Suprapubic skin (tissue), 4 donors: ENCODE measurements at places on chromosomes 7 and 10.
A peak's percentile ranks its signal among the peaks of the same experiment; 100 is the strongest.

DNA sequence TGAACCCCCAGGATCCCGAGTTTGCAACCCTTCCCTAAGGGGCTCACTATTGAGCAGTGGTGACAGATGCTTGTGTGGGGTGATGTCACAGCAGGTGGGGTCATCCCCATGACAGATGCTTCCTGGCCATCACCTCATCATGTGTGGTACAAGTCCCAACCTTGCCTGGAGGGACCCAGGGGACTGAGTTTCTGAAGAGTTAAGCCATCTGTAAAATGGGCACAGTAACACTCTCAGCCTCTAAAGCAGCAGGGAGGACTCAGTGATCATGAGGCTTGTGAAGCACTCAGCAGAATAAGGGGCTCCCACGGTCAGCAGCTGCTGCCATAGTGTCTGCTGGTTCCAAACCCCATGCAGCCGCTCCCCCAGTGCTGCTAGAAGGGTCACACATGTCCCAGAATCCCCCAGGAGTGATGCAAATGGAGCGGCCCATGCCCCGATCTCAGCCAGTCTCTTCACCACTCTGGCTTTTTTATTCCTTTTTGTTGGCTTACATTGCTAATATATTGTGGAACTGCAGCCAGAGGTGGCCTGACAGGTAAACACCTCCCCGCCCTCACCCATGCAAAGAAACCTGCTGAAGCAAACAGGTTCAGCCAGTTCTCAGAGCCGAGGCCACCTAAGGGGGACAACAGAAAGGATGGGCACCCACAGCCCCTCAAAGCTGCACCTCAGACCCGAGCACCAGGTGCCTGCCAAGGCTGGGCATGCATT lies 102.1 kb upstream of the PDGFA start:
- H3K27ac ChIP-seq = no peak overlapping the region
- H3K36me3 ChIP-seq = no peaks in the 10 kb centered on the region
- no peak for DNase-seq
- peaks cover 4% of the 10 kb centered on the region for H3K4me1 ChIP-seq

- no peak for DNase-seq
- H3K36me3 ChIP-seq = no peaks in the 10 kb centered on the region
- no peak overlapping the region for H3K27ac ChIP-seq
Observed at GRCh38 chr10:66795866-66796265, 130.0 kb upstream of the LRRTM3 start.

DNA sequence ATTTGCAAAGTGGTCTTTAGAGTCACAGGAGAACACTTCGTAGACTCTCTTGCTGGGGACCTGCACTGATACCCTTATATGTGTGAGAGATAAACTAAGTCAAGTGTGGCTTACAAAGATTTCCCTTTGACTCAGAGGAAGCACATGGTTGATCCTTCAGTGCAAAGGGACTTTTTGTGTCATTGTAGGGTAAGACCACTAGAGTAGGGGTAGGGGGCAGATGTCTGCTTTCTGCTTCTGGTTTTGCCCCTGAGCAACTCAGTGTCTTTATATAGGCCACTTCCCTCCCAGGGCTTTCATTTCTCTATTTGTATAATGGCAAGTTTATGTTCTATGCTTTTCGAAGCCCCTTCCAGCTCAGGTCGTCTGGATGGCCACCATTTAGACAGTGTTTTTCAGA lies 281.7 kb downstream of the SORCS3 start:
- H3K4me1 ChIP-seq = no peaks in the 10 kb centered on the region
- DNase-seq = no peak
- H3K4me3 ChIP-seq = no peak overlapping the region
- no peaks in the 10 kb centered on the region for H3K36me3 ChIP-seq
- H3K27ac ChIP-seq = no peak overlapping the region
- no peaks in the 10 kb centered on the region for H3K27me3 ChIP-seq

DNA sequence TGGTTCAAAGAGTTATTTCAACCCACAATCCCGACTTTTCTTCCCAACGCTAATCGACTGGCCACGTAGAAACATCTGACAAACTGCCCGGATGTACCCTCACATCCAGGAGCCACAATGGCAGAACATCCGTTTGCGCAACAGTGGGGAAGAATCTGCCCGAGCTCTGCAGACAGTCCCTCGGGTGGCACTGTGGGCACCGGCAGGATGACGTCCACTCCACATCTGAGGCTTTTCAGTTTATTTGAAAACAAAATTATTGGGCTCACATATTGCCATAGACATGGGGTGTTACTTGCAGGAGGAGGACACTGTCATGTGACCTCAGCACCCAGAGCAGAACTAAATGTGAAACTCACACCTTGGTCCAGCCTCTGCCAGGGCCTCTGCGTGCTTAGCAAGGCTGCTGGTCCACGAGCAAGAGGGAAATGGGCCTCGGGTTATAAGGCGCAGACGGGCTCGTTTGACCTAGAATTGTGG lies 84.1 kb downstream of the MKI67 start:
- no peak overlapping the region for H3K27ac ChIP-seq
- H3K4me3 ChIP-seq = no peak overlapping the region
- H3K27me3 ChIP-seq = no peaks in the 10 kb centered on the region
- H3K4me1 ChIP-seq = peaks cover 11% of the 10 kb centered on the region

DNA sequence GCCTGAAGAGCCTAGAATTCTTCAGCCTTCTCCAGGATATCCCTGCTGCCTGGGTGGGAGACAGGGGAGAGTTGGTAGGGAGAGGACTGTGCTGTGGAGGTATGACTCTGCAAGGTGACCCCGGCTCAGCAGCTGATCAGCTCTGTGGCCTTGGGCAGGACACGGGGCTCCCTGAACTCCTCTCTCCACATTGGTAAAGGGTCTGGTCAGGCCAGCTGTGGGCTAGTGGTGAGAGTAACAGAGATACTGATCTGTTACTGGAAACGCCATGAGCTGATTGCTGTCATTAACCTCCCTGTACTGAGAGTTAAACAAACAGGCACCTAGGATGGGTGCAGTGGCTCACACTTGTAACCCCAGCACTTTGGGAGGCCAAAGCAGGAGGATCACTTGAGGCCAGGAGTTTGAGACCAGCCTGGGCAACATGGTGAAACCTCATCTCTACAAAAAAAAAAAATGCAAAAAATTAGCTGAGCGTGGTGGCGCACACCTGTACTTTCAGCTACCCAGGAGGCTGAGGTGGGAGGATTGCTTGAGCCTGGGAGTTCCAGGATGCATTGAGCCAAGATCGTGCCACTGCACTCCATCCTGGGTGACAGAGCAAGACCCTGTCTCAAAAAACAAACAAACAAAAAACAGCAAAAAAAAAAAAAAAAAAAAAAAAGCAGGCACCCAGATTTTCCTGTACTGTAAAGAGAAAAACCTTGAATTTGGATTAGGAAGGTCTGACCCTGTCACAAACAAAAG lies 151.5 kb downstream of the CUX1 start:
- H3K27me3 ChIP-seq = no peaks in the 10 kb centered on the region
- no peak for DNase-seq
- no peaks in the 10 kb centered on the region for H3K4me1 ChIP-seq
- H3K36me3 ChIP-seq = no peaks in the 10 kb centered on the region

DNA sequence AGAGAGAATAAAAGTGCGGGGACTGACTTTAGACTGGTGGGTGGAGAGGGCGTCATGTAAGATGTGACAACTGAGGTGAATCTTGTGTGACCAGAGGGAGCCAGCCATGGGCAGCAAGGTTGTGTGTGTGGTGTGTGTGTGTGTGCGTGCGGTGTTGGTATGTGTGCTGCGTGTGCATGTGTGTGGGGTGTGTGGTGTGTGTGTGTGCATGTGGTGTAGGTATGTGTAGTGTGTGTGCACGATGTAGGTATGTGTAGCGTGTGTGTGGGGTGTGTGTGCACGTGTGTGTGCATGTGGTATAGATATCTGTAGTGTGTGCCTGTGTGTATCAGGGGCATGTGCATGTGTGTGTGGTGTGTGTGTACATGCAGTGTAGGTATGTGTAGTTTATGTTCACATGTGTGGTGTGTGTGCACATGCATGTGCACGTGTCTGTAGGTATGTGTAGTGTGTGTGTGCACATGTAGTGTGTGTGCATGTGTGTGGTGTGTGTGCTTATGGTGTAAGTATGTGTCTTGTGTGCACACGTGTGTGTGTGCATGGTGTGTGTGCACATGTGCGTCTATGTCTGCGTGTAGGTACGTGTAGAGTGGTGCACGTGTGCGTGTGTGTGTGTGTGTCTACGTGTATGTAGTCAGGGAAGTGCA lies 312.3 kb upstream of the MKI67 start:
- no peak overlapping the region for H3K4me3 ChIP-seq
- no peak for DNase-seq
- peaks cover 36% of the 10 kb centered on the region for H3K27me3 ChIP-seq
- no peak overlapping the region for H3K27ac ChIP-seq
- H3K36me3 ChIP-seq = no peaks in the 10 kb centered on the region

GRCh38 chr7:87874066-87874465 lies 2.1 kb downstream of the SLC25A40 start:
- peaks cover 31% of the 10 kb centered on the region for H3K4me1 ChIP-seq
- no peaks in the 10 kb centered on the region for H3K36me3 ChIP-seq
- no peak overlapping the region for H3K27ac ChIP-seq
- no peak overlapping the region for H3K4me3 ChIP-seq
- no peaks in the 10 kb centered on the region for H3K27me3 ChIP-seq

GRCh38 chr7:140176122-140176701 lies 571 bp downstream of the KDM7A start:
- peak overlapping the region; percentile 90 for H3K4me3 ChIP-seq
- peaks cover 22% of the 10 kb centered on the region for H3K4me1 ChIP-seq
- peak overlapping the region; percentile 98 for H3K27ac ChIP-seq
- DNase-seq = no peak

- H3K36me3 ChIP-seq = no peaks in the 10 kb centered on the region
- no peaks in the 10 kb centered on the region for H3K27me3 ChIP-seq
- no peak for DNase-seq
- H3K4me1 ChIP-seq = peaks cover 5% of the 10 kb centered on the region
Observed at GRCh38 chr7:22435105-22435504, 64.9 kb downstream of the STEAP1B start.

DNA sequence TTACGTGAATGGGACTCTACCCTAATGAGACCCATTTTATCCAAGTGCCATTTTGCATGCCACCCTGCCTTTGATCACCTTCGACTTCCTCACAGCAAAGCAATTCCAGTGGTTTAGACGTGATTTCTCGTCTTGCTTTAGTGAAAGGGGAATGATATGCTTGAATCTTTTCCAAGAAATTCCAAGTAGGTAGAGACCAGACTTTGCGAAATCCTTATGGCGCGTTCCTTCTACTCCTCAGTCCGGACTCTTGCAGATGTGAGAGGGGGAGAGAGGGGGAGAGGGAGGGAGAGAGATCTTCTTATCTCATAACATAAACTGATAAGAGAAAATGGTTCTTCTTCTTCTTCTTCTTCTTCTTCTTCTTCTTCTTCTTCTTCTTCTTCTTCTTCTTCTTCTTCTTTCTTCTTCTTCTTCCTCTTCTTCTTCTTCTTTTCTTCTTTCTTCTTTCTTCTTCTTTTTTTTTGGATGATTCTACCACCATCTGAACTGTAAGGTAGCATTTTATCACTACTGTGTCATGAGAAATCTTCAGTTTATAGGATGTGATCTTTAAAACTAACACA lies 883 bp downstream of the SPAG6 start:
- no peak for DNase-seq
- peaks cover 82% of the 10 kb centered on the region for H3K27me3 ChIP-seq
- peaks cover 11% of the 10 kb centered on the region for H3K4me1 ChIP-seq
- H3K4me3 ChIP-seq = no peak overlapping the region

DNA sequence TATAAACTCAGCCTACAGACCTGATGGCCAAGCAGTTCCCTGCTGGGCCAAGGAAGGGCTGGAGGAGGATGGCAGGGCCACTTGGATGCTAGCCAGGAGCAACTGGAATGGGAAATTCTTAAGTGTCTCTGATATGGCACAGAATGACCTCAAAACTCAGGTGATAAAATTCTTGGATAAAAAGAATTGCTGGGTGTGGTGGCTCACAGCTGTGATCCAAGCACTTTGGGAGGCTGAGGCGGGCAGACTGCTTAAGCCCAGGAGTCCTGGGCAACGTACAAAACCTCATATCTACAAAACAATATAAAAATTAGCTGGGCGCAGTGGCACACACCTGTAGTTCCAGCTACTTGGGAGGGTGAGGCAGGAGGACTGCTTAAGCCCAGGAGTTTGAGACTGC lies 14.0 kb upstream of the PKD1L1 start:
- DNase-seq = no peak
- H3K4me3 ChIP-seq = no peak overlapping the region
- no peaks in the 10 kb centered on the region for H3K4me1 ChIP-seq
- peaks cover 64% of the 10 kb centered on the region for H3K36me3 ChIP-seq

DNA sequence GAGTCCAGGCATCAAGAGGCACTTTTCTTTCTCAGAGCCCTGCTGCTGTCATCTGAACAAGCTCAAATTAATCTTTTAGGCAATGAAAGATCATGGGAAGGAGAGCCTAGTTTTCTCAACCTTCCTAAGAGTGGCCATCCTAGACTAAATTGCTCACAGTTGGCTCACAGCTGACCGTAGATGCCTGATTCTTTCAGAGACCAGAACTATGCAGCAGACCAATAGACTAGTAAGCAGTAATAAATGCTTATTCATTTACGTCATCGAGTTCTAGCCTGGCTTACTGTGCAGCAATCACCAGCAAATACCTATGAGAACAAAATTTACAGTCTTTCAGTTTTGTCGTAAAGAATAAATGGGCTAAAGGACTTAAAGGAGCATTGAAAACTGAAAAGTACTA lies 602.9 kb upstream of the GHITM start:
- no peak overlapping the region for H3K27ac ChIP-seq
- H3K27me3 ChIP-seq = no peaks in the 10 kb centered on the region
- no peak for DNase-seq
- no peak overlapping the region for H3K4me3 ChIP-seq
- no peaks in the 10 kb centered on the region for H3K36me3 ChIP-seq

GRCh38 chr7:132407764-132408163 lies 168.5 kb downstream of the PLXNA4 start:
- DNase-seq = no peak
- peaks cover 9% of the 10 kb centered on the region for H3K4me1 ChIP-seq
- no peak overlapping the region for H3K4me3 ChIP-seq
- no peak overlapping the region for H3K27ac ChIP-seq
- peaks cover 9% of the 10 kb centered on the region for H3K27me3 ChIP-seq
- H3K36me3 ChIP-seq = no peaks in the 10 kb centered on the region

DNA sequence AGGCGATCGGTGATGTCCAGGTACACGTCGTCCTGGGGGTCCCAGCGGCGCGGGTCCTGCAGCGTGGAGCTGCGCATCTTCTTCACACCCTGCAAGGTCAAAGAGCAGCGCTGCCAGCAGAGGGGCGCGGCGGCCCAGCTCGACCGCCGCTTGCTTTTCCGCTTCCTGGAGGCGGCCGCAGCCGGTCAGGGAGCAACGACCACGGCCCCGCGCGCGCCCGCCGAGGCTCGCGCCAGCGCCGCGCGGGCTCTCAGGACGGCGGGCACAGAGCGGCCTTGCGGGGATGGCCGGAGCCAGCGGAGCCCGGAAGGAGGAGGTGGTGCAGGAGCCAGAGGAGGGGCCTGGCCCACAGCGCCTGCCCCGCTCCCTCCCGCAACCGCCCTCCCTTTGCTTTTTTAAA lies 76.4 kb upstream of the CDC14C start:
- H3K4me1 ChIP-seq = no peaks in the 10 kb centered on the region
- H3K4me3 ChIP-seq = no peak overlapping the region
- H3K27ac ChIP-seq = no peak overlapping the region
- no peak for DNase-seq

GRCh38 chr7:117737926-117738325 lies 135.3 kb downstream of the CTTNBP2 start:
- no peak for DNase-seq
- no peaks in the 10 kb centered on the region for H3K27me3 ChIP-seq
- H3K36me3 ChIP-seq = peaks cover 4% of the 10 kb centered on the region
- H3K4me3 ChIP-seq = no peak overlapping the region
- H3K27ac ChIP-seq = no peak overlapping the region

GRCh38 chr10:109773288-109774120 lies 149.8 kb downstream of the XPNPEP1 start:
- no peak overlapping the region for H3K27ac ChIP-seq
- H3K4me3 ChIP-seq = no peak overlapping the region
- H3K27me3 ChIP-seq = no peaks in the 10 kb centered on the region
- no peaks in the 10 kb centered on the region for H3K36me3 ChIP-seq
- H3K4me1 ChIP-seq = peaks cover 13% of the 10 kb centered on the region

- peaks cover 20% of the 10 kb centered on the region for H3K36me3 ChIP-seq
- DNase-seq = no peak
- no peaks in the 10 kb centered on the region for H3K27me3 ChIP-seq
Observed at GRCh38 chr10:13634207-13634606, 47.4 kb downstream of the PRPF18 start.
